A549 treated with AZD2906 at 1 μM for 4 hours (cell line): ENCODE measurements at places on chromosomes 12 and 14. TPM values are rescaled to one million over a fixed set of nuclear protein-coding genes. Genes with fewer than 3 reads are reported as not detected.

VWF gene
- 0.05 to 0.24 TPM (median 0.15 TPM) in 5 replicates for total RNA-seq

PTPN6 gene
- total RNA-seq = 9.1 to 13.5 TPM (median 10.5 TPM) in 5 replicates

EAPP gene
- total RNA-seq = 37.9 to 50.8 TPM (median 41.4 TPM) in 5 replicates

TIMELESS gene
- 31.5 to 36.5 TPM (median 34.9 TPM) in 5 replicates for total RNA-seq

MSI1 gene
- total RNA-seq = 1.0 to 1.5 TPM (median 1.3 TPM) in 5 replicates

NINJ2 gene
- total RNA-seq = 0.41 to 0.74 TPM (median 0.61 TPM) in 5 replicates
